Activated gamma-delta T cell (primary cell): ENCODE measurements at places on chromosomes 7 and 10.

DNA sequence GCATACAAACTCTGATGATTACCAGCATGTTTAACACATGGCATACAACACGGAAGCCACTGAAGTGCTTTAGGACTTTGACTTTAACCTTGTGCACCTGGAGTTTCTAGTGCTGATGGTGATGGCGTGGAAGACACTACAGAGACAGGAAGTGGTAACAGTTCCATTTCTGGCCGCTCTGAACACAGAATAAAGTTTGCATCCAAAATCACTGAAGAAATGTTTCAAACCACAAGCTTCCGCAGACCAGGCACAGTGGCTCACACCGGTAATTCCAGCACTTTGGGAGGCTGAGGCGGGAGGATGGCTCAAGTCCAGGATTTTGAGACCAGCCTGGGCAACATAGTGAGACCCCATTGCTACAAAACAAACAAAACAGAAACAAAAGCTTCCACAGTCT, 40.3 kb upstream of the TNPO3 start:
- no peak for DNase-seq

- DNase-seq: no peak
Observed at GRCh38 chr7:28483908-28484605, 71.7 kb downstream of the CREB5 start.

GRCh38 chr7:2403718-2404648, 572 bp downstream of the CHST12 start:
- DNase-seq: no peak

DNA sequence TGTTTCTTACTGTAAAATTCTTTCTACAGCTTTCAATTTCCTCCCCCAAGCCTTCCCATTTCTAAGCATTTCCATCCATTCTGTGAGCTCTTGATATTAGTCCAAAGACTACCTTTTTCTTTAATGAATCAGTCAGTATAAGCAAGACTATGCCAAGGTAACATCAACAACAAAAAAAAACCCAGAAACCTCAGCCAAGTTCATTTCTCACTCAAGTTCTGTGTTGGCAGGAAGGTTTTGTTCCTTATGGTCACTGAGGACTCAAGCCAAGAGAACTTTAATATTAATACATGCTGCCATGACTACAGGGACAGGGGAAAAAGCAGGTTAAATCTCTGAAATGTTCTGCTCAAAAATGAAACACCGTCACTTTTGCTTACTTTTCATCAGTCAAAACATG, 621.2 kb upstream of the NRP1 start:
- no peak for DNase-seq

DNA sequence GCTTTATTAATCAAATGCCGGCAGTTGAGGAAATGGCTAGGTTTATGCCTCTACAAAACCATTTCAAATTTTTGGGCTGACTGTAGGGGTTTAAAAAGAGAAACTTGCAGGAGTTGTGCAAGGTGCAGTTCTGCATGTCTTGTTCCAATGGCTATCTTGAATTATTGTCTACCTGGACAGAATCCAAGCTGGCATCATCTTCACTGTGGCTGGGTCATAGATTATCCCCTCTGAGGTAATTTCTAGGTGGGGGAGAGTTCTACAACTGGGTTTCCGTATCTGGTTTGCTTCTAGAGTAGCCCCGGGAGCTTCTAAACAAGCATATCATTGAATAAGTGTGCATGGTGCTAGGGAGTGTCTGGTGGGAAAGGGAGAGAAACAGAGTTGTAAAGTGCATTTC, 16.9 kb downstream of the BET1 start:
- no peak for DNase-seq
